ENCODE measurements at places on chromosomes 2 and 18.

DNA sequence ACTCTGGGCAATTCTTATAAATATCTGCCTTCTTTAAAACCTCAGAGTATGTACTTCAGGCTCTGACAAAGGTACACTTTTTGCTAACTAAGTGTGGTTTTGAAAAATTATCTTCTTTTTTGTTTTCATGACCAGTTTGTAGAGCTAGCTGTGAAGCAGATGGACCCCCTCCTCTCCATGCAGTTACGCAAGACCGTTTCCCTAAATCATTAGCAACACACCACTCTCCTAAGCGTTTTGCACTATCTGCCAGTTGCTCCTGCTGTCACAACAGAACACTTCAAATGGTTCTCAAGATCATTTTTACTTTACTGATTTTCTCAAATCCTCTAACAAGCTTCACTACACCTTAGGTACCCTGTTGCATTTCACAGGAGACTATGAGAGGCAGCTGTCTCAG lies 53.3 kb downstream of the GULP1 start:
- no peak for DNase-seq

DNA sequence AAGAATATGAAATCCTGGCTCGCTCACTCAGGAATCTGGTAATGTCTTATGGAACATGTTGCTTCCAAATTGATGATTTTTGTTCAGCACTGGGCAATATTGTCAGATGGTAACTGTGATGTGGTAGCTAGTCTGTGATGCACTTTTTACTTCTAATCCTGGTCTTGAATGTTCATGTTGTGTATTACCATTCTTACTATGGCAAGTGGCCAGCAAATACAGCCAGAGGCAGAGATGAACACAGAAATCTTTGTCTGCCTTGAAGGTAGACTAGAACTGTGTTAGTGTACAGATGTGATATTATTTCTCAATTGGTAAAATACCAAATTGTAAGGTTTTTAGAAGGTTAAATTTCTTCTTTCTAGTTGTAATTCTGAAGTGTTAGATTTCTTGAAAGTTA lies 83.3 kb downstream of the UBE2E3 start:
- no peak for DNase-seq

DNA sequence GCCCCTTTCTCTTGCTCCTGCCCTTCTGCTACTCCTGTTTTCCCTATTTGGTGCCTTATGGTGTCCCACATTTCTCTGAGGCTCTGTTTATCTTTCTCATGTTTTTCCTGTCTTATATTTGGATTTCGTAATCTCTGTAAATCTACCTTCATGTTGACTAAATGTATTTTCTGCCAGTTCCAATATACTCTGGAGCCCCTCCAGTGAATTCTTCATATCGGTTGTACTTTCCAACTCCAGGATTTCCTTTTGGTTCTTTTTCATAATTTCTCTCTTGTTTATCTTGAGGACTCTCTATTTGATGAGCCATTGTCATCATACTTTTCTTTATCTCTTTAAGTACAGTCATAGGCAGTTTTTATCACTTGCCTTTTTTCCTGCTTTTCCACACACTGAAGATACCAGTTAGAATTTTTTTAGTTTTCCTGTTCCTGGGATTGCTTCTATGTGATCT lies 19.1 kb downstream of the SCLY start:
- DNase-seq: no peak

DNA sequence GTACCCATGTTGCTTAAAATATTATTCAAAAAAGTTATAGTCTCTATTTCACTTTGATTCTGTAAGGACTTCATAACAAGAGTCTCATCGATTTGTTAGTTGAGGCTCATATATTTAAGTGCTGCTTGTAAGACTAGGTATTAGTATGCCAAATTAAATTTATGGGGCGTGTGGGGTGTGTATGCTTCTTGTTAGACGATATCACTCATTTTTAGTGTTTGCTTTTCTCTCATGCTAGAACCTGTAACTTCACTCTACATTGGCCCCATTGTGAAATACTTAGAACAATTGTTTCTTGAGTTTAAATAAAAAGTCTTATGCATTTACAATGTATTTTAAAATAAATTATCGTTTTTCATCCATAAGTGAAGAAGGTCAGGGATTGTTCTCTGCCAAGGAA lies 63.6 kb downstream of the CTNNA2 start:
- DNase-seq: no peak

GRCh38 chr2:181937473-181937872 lies 45.9 kb downstream of the ITPRID2 start:
- no peak for DNase-seq

GRCh38 chr18:3604498-3605408 lies 154.8 kb downstream of the TGIF1 start:
- DNase-seq: no peak

Data from neural crest cell (in vitro differentiated cells).